T-cell (primary cell): ENCODE measurements at places on chromosomes 4 and X. TPM values are rescaled to one million over a fixed set of nuclear protein-coding genes. Genes with fewer than 3 reads are reported as not detected.

ACE2 gene
- total RNA-seq, result not detected

GRCh38 chr4:118752551-118752950, 67.4 kb downstream of the METTL14 start:
- no peak for DNase-seq

DNA sequence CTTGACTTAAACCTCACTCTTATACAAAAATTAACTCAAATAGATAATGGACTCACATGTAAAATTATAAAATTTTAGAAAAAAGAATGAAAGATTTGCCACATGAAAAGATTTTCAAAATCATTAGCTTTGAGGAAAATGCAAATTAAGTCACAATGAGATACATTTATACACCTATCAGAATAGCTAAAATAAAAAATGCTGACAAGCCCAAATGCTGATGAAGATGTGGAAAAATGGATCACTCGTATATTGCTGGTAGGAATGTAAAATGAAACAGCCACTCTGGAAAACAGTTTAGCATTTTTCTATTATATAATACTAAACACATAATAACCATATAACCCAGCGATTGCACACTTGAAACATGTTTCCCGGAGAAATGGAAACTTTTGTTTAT, 316.2 kb downstream of the ANKRD50 start:
- DNase-seq, result no peak

XKRX gene
- total RNA-seq, result 4.8 TPM

CYTL1 gene
- 0.59 TPM for total RNA-seq

DNA sequence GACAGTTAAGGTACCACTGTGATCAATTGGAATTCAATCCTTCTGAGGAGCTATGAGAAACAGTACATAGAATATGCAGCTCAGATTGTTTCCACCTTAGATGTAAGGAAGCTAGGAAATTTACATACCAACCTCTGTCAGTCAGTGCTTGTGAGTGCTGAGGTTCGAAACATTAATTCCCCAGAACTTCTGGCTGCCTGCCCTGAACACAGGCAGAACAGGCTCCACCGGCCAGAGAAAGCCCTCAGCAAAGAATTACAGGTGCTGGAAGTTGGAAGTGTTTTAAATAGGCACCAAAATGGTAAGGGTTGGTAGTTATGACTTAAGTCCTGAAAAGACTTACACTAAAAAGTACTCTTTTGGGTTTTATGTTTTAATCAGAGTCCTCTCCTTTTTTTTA, 651.8 kb downstream of the C4orf33 start:
- no peak for DNase-seq

GRCh38 chr4:123265443-123265842, 131.2 kb upstream of the SPRY1 start:
- DNase-seq, result no peak

DNA sequence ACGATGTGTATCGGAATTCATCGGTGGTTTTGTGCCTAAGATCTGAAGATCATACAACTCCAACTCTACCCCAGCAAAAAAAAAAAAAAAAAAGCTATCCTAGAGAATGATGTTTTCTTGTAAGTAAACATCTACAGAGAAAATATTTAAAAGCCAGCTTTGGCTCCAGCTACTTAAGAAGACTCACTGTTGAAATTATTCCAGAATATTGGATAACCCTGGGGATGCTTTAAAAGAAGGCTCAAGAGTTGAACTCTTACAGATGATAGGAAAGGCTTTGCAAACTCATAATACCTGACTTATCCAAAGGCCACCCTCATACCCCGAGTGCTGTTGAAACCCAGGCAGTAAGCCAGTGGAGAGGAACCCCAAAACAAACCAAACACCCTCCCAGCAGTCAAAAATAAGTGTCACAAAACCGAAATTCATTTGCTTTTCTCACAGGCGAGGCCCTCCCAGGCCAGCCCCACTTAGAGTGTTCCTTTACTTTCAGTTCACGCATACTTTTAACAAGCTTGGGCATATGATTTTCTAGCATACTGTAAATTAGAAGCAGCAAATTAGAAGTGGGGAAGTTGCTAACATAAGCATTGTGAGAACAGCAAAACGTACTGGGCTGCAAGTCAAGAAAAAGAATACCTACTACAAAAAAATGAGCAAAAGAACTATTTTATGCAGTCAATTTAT, 2.7 kb upstream of the AMELX start:
- DNase-seq, result no peak

DNA sequence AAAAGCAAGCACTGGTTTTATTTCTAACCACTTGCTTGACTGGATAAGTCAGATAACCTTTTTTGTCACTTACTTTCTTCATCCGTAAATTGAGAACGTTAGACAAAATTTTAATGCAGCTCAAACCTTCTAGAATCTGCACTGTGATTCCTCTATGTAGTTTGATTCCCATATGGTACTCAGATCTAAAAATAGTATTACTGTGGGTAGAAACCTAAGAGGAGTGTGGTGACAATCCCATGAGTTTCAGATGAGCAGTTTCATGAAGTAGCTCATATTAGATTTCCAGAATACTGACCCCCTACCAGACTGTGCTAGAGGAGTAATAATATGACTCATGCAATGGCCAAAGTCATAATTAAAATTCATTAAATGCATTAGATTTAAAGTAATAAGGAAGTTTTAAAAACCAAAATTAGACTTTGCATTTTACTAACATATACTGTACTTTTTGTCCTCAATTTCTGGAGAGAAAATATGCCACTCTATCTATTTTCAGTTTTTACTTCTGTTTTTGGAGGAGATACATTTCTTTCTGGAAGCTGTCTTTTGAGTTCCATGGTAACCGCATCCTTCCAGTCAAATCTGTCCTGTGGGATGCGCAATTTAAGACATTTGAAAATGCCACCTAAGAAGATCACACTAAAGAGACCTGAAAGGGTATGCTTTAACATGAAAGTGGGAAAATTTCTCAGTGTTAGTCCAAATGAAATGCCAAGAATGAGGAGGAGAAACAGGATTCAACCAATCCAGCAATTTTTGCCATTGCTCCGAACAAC, 64.1 kb upstream of the GPM6A start:
- no peak for DNase-seq

DNA sequence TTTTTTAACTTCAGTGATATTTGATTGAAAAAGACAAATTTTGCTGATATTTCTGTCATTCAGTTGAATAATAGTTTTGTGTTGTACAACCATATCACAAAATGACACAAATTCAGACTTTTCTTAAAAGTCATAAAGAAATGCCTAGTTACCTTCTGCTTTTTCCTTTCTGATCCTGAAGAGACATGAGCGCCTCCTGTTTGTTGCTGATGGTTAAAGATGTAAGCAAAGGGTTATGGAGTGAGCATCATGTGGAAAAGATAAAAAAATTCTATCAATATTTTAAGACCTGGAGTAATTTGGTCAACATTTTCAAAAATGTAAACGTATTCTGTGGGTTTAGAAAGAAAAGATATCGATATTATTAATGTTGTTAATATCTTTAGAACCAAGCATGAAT, 669.9 kb upstream of the NR3C2 start:
- no peak for DNase-seq

SSX1 gene
- total RNA-seq, result 0.26 TPM

DNA sequence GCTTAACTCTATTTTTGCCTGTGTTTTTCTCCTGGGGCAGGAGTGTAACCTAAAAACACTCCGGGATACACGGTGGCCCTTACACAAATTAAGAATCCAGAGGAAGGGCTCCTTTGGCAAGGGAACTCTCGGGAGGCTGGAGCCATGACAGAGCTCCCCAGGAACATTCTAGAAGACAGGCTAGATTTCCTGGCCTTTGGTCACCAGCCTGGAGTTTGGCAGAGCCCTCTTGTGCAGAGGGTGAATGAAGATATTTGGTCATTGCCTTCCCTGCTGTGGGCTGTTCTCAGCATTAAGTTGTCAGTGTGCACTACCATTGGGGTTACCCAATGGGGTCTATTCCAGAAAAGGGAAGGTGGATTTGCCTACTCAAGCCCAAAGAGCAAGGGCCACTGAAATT, 53.8 kb upstream of the LNX1 start:
- DNase-seq, result no peak

GRCh38 chr4:105305019-105305836, 158.6 kb downstream of the TET2 start:
- no peak for DNase-seq
